ENCODE measurements at places on chromosomes 5 and 9.

- no peak for DNase-seq
These were observed 139.4 kb upstream of the LMX1B start for GRCh38 chr9:126474206-126474765.

GRCh38 chr9:91663858-91664257 is 240.2 kb upstream of the NFIL3 start:
- DNase-seq: no peak

- no peak for DNase-seq
These were observed 6.3 kb downstream of the CRHBP start for GRCh38 chr5:76958991-76959767.

DNA sequence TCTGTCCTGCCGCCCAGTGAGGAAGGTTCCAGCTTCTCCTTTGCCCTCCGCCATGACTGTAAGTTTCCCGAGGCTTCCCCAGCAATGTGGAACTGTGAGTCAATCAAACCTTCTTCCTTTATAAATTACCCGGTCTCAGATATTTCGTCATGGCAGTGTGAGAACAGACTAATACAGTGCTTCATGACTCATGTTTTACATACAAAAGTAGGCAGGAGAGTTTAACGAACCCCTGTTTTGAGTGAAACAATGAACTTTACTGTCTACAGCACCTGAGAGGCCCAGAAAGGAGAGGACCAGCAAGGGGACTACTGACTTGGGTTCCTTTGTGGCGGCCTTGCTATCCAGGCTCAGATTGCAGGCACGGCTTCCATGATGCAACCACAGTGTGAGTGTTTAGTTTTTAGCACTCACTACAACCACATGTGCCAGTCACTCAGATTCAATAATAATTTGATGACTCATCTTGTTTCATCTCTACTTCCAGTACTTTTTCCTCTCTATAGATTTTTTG is 139.1 kb upstream of the CLINT1 start:
- DNase-seq: no peak

DNA sequence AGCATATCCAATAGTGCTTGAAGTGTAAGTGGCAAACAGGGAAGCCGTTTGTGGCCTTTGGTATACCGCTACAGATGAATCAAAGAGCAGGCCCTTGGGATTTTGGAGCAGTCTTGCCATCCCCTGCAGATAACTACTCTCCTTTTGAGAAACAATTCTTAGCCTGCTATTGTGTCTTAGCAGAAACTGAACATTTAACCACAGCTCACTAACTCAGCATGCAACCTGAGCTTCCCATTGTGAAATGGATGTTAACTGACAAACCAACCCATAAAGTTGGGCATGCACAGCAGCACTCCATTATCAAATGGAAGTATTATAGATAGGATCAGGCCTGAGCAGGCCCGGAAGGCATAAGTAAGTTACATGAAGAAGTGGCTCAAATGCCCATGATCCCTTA is 315.3 kb upstream of the PTGER4 start:
- no peak for DNase-seq

GRCh38 chr9:74726581-74726980 is 161.1 kb downstream of the TRPM6 start:
- no peak for DNase-seq
